ENCODE measurements at places on chromosomes 3 and 15.

- no peak for DNase-seq
Measured at GRCh38 chr3:160260587-160261270, 35.5 kb downstream of the C3orf80 start.

DNA sequence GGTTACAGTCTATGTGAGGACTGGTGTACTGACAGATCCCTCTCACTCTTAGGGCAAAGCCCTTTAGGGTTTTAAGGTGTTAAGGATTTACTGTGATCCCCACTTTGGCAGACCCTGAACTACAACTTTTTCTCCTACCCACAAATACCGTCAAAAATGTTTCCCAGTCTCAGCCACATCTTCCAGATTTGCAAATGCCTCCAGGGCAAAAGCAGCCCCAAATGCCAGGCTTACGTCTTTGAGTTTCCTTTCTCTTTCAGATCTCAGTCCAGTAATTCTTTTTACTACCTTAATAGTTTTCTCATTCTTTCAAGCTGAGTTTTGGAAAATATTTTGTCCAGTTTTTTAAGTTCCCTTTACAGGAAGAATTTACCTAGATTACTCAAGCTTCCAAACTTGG lies 13.4 kb upstream of the ITGA11 start:
- DNase-seq = no peak

DNA sequence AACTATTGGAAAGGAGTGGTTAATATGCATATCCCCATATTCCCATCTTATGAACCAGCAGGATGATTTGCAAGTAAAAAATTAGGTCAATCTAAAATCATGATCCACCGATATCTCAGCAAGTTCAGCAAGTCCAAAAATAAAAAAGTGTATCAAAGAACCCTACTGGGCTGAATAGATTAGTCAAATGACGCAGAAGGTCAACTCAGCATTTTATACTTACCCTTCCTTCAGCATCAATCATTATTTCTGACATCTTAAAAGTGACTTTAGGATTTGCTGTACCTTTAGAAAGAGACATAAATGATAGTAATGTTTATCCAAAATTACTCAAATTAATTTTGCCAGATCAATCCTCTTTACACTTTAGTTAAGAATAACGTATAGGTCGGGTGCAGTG lies 32.6 kb downstream of the DPP8 start:
- DNase-seq = no peak

- DNase-seq = peak; percentile 28
Measured at GRCh38 chr15:65638681-65639089, 16.9 kb downstream of the SLC24A1 start.

DNA sequence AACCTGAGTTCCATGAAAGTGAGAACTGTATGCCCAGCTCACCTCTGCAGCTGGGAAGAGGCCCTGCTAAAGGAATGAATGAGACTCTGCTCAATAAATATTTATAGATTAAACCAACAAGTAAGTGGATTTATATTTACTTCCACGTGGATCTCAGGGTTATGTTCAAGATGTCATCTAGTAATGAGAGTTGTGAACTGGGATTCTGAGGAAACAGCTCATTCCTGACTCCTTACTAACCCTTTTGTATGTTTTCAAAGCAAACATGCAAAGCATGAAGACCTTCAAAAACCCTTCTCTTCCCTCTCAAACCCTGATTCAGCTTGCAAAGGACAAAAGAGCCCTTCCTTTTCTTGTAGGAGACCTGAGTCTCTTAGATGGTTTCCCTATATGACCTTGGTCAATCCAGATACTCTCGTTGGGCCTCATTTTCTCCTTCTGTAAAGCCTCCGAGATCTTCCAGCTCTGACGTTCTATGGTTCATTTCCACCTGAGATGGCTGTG lies 53.4 kb downstream of the LSM3 start:
- no peak for DNase-seq

DNA sequence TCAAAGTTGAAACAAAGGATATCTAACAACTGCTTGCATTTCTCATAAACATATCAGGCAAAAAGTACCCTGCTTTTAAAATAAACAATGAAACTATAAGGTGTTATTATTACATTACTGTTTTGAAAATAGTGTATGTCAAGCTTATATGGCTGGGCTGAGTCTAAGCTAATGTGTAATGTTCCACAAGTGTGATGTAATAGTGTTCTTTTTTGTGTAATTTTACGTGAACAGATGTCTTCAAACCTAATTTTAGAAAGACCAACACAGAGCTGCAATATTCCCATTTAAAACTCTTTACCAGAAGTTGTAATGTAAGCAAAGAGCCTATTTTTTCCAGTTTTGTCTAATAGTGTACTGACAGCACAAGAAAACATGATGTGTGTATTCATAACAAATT lies 34.0 kb downstream of the MINDY2 start:
- DNase-seq = no peak

DNA sequence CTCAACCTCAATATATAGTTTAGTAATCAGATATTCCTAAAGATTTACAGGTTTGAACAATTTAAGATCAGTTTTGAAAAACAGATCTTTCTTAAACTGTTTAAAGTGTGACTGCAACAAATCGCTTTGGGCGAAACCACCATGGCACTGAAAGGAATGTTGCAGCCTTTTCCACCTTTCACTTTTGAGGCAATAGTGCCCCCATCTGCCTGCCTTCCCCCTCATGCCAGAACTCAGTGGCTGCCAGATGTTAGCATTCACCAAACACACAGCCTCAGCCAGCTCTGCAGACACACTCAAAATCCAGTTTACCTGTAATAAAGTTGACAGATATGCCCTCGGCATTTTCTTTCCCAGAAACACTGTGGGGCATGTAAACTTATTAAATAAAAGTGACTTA lies 3.3 kb downstream of the LYSMD4 start:
- DNase-seq = no peak

- DNase-seq = no peak
Measured at GRCh38 chr3:105334138-105334882, 32.4 kb upstream of the ALCAM start.

- DNase-seq = no peak
Measured at GRCh38 chr15:69565066-69565655, 112.5 kb downstream of the RPLP1 start.

DNA sequence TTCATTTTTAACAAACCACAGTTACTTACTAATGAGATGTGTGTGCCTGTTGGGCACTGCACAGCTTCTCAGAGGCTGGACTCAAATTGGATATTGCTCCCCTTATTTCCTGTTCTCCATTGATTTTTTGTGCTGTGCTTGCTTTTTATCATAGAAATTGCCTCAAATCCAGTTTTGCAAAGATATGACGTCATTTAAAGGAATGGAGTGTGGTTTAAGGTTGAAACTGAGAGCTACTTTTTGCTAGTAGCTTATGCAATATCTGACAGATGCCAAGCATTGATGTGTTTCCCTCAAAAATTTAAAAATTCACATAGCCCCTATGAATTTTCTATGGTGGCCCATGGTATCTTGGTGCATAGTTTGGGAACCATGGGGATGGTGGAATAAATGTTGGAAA lies 67.7 kb upstream of the ROPN1 start:
- DNase-seq = no peak

DNA sequence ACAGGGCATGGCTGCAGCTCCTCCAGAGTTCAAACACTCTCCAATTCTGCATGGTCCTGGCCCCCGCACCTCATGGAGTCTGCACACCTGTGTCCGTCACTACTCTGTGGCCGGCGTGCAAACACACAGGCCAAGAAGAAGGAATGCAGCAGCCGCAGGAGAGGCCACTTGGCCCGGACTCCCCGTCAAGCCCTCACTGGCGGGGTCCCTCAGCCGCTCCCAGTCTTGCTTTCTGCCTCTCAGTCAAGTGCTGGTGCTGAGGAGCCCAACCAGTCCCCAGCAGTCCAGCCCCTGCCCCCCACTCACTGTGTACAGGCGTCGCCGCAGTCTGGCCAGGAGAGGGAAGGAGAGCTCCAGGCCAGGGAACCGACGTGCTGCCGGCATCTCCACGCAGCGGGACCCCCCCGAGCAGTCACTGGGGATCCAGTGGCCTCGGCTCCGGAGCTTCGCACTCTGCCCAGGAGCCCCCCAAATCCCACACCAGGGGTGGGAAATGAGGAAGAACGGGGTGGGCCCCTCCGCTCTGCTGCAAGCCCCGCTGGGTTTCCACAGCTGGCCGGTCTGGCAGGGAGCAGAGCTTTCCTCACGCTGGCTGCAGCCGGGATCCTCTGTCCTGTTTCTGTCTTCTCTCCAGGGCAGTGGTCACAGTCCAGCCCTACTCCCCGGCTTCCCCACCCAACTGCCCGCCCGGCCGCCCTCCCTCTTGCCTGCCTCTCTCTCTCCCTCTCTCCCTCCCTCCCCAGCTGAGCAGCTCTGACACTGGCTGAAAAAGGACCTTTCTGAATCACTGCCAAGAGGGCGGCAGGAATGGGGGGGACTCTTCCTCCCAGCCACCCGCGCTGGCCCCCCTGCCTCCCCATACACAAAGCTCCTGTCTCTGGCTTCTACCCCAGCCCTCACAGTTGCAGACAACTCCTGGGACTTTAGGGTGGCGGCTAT lies 16.0 kb downstream of the TNK2 start:
- DNase-seq = no peak

GRCh38 chr3:61530355-61530754 lies 31.0 kb upstream of the PTPRG start:
- no peak for DNase-seq

DNA sequence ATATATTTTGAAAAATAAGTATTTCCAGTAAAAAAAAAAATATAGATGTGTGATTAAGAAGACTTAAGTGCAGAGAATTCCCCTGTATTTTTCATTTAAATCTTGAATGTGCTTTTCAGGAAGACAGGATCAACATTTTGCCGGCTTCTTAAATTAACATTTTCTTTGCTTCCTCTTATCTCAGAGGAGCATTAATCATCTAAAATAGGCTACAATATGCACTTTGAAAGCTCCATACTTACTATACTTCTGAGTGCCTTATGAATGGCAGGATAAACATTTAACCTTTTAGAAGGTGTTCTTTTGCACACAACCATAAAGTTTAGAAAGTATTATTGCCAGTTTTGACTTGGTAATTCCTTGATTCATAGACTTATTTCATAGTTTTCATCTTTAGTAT lies 164.3 kb downstream of the ECT2 start:
- no peak for DNase-seq

DNA sequence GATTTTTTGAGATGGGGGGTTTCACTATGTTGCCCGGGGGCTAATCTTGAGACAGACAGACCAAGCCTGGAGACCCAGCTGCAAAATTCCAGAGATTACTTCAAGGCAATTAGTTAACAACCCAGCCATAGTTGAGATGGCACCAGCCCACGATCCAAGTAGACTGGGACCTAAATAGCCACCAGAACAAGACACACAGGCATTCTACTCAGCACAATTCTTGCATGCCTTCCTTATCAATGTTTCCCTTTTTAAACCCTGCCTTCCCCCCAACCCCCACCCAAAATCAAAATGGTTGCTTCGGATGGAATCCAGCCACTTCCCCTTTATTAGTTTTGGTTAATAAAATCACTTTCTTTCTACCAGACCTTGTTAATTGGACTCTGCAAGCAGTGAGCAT lies 28.6 kb downstream of the FAM240A start:
- no peak for DNase-seq

Measured in stimulated activated CD4-positive, alpha-beta T cell treated with anti-CD3 and anti-CD28 coated beads, Interleukin-1b, Interleukin-23, amount 100 ng/mL, for 4 hours (primary cell).